ENCODE measurements at places on chromosomes 2 and 18.

DNA sequence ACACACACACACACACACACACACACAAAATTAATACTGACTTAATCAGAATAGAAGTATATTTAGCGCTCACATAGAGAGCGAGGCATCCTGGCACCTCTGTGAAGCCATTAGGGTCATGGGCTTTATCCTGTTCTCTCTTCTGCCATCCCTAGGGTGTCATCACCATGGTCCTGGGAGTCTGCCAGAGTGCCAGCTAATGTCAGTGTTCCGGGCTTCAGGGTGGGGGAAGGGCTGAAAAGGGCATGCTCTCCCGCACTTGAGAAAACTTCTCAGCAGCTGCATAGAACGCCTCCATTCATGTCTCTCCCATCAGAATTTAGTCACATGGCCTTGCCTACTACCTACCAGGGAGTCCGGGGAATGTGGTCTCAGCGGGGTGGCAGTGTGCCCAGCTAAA, 19.7 kb upstream of the DYNC2LI1 start:
- no peak for DNase-seq

- DNase-seq = no peak
Measured at GRCh38 chr2:203585516-203585915, 50.4 kb upstream of the RAPH1 start.

DNA sequence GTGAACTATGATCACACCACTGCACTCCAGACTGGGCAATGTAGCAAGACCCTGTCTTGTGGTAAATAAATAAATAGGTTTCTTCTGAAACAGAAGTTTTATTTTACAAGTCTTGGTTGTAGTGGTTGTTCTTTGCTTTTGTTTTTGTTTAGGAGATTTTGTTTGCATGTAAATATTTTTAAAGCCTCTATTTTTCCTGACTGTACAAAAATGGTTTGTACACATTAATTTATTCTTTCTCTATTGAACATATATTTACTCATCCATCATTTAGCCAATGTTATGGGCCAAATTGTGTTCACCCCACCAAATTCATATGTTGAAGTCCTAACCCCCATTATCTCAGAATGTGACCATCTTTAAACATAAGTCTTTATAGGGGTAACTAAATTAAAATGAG, 580.1 kb downstream of the EPHA4 start:
- DNase-seq = no peak

DNA sequence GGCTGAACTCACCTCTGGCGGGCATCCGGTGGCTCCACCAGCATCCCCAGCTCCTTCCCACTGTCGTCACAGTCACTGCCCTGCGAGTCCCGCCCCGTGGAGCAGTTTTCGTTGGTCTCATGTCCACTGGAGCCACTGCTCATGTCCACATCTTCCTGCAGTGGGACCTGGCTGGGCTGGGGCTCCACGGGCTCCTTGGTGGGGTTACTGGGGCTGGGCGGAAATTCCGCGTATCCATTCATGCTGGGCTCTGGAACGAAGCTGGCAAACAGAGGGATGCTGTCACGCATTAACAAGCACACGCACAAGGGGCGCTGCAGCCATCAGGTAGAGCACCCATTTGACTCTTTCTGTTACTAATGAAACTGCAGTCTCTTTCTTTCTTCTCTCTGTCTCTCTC, 10.7 kb downstream of the PER2 start:
- no peak for DNase-seq

DNA sequence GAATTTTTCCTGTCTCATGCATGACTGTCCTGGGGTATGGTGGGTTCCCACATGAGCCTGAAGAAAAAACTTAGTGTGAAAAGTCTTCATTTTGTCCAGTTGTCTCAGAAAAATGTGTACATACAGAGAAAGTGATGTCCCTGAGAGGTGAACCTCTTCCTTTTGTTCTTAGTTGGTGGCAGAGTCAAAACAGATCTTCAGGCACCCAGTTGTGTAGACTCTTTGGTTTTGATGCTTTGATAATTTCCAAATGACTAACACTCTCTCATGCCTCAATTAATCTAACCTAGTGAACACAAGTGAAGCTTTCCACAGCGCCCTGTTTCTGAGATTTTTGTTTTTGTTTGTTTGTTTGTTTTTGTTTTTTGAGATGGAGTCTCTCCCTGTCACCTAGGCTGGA, 273.5 kb downstream of the PIK3C3 start:
- DNase-seq = no peak

GRCh38 chr18:23234619-23235018, 99.3 kb downstream of the CABLES1 start:
- DNase-seq = no peak

GRCh38 chr2:170928036-170928823, 823 bp upstream of the GORASP2 start:
- peak; percentile 8 for DNase-seq

DNA sequence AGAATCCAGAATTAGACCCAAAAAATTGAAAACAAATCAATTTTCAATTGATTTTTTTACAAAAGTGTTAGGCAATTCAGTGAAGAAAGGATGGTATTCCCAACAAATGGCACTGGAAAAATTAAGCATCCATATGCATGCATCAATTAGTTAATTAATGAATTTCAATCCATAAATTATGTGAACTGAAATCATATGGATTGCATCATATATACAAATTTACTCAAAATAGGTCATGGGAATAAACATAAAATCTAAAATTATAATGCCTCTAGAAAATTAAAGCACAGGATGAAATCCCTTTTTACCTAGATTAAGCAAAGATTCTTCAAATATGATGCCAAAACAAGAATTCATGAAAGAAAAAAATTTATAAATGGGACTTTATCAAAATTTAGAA, 213.9 kb upstream of the KLHL29 start:
- no peak for DNase-seq

- peak; percentile 73 for DNase-seq
Measured at GRCh38 chr2:222690564-222691200, 19.2 kb downstream of the MOGAT1 start.

DNA sequence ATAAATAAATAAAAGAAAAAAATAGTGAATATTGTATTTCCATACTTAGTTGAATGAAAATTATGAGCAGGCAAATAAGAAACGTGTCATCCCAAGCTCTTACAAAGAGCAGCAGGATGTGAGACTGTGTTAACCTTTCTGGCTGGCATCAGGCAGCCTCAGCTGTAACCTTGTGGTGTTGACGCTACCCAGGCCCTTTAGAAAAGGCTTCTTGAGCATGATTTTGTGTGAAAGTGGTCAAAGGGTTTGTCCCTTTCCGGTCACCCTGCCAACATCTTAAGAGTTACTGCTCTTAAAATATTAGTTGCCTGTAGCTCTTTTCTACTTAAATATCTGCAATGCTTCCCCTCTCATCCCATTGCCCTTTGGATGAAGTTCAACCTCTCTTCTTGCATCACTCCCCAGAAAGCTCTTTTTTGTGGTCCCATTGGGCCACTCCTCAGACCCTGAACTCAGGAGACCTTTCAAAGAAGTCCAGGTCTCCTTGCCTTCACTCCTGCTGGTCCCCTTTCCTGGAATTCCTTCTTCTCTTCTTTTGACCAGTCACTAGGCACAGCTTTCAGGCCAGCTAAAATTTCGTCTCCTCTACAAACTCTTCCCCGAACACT, 35.0 kb downstream of the RHOB start:
- no peak for DNase-seq

GRCh38 chr2:112910219-112910618, 746 bp upstream of the IL37 start:
- DNase-seq = no peak

DNA sequence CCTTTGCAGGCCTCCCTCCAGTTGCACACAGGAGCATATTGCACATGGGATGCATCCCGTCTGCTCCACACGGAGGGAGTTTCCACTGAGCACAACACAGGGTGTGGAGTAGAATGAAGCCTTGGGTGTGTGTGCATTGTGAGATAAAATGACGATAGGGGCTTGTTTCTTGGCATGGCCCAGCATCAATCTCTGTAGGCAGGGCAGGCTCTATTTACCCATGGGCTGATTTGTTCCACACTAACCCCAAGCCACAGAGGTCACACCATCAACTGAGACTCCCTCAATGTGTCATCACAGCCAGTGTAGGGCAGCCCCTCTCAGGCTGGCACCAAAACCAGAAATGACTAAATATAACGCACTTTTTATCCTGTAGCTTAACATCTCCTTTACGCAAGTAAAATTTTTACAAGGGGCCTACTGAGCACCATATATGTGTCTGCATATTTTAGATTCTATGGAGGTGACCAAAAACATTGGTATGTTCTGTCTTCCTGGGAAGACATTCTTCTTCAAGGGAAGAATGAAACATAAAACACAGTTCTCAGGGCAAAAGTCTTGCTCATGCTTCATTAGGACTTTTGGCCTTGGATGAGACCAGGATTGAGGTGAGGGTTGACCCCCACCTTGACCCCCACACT, 2.7 kb upstream of the GKN1 start:
- no peak for DNase-seq

DNA sequence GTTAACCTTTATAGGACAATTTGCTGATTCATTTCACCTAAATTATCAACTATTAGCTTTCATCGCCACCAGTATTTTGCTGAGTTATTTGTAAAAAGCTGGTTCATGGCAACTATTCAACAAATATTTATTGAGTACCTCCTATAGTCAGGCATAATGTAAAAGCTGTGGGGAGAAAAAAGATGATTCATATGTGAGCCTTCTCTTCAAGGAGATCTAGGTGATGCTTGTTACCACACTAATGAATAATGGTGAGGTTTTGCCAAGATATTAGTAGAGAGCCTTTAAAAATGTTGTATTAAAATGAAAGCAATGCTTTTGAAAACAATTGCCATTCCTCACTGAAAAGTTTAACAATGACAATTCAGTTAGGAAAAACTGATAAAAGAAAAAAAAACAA, 187.8 kb downstream of the ANKRD44 start:
- no peak for DNase-seq

DNA sequence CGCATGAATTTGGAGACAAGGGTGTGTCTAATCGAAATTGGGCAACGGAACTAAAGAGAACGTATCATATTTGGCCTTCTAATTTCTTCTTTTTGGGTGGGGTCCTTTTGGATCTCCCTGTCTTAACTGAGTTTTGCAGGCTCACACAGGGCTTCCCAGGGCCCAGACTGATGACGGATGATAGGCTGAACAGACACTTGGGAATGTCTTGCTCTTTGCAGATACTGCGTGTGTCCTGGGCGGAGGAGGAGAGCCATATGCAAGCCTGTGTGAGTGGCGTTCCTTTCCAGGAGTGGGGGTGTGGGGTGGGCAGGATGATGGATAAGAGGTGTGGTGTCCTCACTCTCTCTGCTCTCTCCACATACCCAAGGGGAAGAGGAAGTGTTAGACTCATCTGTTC, 40.1 kb downstream of the TNP1 start:
- no peak for DNase-seq

DNA sequence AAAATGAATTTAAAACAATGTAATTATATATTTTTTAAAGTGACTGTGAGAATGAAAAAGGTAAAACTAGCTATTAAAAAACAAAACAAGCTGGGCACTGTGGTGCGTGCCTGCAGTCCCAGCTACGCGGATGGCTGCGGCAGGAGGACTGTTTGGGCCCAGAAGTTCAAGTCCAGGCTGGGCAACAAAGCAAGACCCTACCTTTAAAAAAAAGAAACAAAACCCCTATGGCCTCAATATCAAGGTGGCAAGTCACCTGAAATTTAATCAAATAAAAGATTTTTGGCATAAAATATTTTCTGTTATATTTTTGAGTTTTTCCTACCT, 46.9 kb upstream of the STRN start:
- DNase-seq = no peak

DNA sequence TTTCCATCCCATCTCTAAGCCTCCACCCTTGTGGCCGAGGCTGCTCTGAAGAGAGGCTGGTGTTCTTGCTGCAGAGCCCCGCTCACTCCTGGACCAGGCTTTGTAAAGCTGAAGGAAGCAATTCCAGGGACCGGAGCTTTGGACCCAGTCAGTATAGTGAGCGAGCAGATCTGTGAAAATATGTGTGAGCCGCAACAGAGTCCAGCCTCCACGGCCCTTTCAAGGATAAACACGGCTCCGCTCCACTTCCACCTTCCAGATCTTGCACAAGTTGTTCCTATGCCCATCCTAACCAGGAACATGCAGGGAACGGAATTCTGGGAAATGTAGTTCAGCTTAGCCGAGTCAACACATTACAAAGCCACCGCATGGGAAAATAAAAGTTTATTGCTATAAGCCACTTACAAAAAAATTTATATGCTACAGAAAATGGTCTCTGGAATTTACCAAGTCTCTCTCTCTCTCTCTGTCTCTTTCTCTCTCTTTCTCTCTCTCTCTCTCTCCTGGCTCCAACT, 151.7 kb upstream of the ZNF521 start:
- DNase-seq = no peak

DNA sequence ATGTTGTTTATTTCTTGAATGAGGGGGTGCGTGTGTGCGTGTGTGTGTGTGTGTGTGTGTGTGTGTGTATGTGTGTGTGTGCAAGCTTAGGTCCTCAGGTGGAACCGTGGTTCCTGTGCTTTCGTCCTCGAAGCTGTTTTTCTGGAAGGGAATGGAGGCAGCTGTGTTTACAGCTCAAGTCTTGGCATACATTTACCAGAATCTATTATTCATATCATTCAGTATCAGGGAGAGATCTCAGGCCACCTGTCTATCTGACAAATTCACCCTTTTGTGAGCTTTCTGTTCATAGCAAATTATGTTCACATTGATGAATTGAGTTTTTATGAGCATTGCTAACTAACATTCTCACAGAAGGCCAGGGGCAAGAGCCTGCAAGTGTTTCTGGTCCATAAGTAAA, 550.4 kb downstream of the ARHGAP15 start:
- DNase-seq = no peak

GRCh38 chr2:235966396-235966795, 201.8 kb downstream of the GBX2 start:
- DNase-seq = no peak

DNA sequence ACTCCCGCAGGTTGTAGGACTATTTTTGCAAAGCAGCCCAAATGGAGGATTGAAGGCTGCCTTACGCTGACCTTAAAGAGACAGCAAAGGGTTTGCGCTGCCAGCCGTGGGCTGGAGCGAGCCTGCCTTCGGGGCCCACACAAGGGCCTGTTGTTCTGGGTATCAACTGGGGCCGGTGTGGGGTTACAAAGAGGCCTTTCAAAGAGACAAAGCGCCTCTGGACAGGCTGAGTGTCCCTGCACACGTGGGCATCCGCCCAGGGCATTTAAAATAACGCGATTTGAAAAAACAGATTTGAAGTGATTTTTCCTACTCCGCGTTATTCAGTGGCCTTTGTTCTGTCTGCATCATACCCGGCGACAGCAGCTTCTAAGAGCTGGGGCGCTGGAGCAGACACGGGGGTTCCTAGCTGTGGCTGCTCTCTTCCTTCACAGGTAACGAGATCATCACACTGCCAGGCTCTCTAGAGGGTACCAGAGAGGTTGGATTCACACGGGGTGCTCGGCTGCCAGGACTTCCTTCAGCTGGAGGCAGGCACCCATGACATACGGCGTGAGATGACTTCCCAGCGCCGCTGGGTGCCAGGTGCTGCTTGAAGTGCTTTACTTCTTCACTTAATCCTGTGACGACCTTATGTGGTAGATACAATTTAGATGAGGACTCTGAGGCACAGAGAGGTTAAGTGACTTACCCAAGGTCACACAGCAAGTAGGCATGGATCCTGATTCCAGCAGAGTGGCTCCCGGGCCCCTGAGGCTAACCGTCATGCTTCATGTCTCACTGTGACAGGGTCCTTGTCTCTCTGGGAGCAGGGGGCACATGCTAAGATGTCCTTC, 32.2 kb downstream of the MAL start:
- DNase-seq = no peak
